Stimulated activated naive CD8-positive, alpha-beta T cell treated with anti-CD3 and anti-CD28 coated beads, Interleukin-15, Interleukin-2, amounts not matched to agents 100 U/mL and 50 U/mL, for 24 hours (primary cell): ENCODE measurements at places on chromosomes 7 and 10.

DNA sequence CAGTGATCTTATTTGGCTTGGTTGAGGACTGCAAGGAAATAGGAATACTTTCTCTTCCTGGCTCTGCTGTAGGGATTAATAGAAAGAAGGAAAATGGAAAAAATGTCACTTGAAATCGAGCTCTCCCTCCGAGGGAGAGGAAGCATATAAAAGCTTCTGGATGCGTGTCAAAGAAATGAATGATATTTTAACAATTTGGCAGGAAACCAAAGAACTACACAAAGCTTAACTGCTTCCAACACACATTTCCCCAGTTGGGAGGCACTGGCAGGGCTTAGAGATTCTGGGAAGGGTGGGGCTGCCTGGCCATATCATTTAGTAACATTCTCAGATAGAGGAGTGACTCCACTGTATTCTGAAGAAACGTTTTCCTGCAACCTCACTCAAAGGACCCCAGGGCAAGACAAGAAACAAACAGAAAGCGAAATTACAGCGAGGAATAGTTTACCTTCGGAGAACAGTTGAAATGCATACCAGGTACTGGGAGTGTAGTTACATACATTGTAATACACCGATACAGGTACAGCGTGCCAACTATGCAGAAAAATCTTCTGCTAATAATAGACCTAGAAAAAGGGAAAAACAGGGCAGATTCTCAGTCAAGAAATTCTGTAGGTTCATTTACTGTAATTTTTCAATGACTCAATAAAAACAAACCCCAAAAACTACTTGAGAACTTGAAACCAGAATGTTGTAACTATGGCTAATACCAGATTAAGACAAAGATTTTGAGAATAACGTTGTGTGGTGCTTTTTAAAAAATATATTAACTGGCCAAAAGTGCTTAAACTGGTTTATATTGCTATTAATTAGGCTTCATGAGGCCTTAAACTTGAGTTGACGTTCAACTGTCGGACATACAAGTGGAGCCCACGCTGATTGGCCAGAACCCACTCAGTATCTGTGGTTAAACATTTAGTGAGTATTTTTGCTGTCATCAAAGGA, 75.7 kb upstream of the ASAH2 start:
- no peak for DNase-seq

DNA sequence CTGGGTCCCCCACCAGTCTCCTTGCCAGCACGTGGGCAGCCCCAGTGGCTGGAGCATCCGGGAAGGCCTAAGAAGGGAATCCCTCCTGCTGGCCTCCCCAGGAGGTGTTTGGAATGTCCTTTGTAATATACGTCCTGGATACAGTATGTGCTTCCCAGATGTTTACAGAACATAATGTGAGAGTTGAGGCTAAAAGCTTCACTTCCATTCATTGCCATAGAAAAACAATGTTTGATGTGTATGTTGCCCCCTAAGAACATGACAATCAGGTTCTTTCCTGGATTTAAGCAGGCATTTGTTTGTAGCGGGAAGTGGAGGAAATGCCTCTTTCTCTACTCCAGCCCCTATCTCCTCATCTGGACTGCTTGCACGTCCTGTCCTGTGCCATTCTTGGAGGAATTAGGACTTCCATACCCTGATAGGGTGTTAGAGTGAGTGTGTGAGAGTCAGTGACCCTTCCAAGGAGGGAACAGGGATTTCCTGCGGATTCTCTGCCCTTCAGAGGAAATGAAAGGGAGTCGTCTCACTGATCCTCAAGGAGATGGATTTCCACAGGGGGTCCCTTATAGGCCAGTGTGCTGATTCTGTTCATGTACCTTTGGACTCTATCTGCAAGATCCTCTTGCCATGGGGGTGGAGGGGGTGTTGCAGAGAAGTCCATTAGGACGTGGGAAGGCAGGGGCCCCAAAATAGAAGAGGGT, 1.2 kb downstream of the IGFBP1 start:
- DNase-seq, result no peak

DNA sequence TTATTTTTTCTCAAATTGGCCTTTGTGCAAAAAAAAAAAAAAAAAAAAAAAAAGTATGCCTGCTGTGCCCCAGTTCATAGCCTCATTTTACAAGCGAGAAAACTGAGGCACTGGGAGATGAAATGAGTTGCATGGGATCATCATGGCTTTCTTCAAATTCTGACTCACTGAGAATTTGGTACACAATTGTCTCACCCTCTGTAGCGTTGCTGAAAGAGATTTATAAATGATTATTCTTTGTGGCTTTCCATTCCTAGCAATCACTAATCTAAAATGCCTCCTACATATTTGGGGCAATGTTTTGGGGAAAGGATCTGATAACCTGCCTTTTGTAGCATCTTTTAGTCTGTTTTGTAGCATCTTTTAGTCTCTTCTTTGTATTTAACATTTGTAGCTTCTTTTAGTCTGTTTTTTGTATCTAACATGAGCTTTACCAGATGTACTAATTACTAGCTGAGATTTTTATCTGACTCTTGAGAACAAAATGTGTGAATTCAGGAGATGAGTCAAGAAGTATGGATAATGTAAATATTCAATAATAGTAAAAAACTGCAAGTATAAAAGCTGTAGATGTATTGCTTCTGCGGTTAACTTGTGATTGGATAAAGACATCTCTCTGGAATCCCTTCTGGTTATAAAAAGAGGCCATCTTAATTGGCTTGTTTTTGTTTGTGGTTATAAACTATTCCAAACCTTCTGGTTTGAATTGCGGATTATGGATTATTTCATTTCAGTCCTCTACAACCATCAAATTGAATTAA, 161.4 kb downstream of the ARID5B start:
- no peak for DNase-seq

DNA sequence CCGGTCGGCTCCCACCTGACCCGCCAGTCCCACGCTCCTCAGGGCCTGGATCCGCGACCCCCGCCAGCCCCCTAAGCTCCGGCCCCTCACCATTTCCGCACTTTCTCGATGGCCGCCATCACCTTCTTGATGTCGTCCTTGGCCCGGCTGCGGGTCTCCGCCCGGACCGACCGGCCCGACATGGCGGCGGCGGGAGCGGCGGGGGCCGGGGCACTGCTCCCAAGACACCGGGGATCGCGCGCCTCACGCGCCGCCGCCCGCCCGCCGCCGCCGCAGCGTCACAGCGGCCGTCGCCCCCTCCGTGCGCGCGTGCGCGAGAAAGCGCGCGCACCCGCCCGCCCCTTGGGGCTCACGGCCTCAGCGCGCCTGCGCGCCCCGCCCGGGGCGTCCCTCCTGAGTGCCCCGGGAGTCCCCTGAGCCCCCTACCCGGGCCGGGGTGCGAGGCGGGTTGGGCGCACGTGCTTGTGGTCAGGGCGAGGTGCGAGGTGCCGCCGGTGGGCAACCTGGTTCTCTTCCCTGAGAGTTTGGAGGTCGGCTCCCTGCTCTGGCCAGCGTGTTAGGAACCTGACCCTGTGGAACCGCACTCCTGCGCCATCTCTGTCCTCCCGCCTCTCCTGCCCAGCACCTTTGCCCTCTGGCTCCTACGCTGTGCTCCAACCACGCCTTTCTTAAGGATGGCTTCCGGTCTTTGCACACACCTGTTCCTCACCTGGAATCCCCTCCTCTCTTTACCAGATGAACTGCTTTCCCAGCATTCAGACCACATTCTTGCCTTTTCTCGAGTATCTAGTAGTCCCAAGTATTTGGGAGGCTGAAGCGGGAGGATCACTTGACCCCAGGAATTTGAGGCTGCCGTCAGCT, at the start of gene BCL7B:
TSS of gene BCL7B (minus strand) at position 294 of the 861 bp plus-strand sequence. CDS start at position 182, 112 bp downstream.
- DNase-seq, result peak; percentile 83

GRCh38 chr10:121032460-121032859, 181.3 kb downstream of the WDR11 start:
- no peak for DNase-seq

DNA sequence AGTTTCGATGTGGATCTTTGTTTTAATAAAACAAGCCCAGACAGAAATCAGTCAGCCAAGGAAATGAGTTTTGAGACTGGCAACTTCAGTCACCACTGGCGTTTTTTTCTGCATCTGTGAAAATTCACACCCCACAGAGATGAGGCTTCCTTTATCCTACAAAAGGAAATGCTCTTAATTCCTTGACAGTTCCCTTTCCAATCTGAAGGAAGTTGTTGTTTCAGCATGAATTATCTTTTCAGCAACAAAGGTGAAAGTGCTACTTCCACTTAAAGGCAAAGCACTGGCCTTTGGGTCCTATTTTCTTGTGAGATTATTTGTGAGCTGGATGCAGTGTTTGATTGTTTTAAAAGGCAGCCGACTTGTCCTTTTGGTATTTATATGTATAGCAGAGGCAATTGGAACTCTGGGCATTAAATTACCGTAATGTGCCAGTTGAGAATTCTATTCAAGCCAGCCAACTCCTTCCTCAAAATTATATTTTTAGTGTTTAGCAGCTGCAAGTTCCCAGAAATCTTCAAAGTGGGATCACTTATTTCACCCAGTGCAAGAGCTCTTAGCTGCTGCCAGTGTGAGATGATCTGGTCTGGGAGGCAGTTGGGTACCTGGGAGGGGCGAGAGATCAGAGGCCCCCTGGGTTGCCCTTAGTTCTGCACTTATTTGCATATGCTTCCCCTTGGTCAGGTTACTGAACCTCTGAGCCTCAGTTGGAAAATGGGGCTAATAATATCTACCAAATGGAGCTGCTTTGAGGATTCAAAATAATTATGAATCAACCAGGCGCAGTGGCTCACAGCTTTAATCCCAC, 427.1 kb downstream of the GALNT17 start:
- no peak for DNase-seq
